Inflammatory macrophage treated with lipopolysaccharide for 1 hour (primary cell): ENCODE measurements at places on chromosomes 16 and 17.

DNA sequence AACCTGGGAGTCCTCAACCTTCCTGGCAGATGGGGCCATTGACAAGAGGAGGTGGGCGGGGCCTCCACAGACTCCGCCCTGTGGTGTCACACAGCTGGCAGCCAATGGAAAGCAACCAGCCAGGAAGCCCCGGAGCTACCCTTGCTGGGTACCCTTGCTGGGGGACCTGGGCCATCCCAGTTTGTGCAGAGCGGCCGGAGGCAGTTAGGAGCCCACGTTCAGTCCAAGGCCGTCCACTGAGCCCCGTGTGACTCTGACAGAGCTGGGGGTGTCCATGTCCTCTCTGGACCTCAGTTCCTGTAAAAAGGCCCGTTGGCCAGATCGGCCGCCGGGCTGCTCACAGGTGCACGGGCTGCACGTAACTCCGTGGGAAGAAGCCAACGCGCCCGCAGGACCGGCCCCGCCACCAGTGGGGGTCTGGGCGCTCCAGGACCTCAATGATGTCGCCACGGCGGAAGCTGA lies 17.1 kb upstream of the FAM83G start:
- DNase-seq: peak; percentile 5

DNA sequence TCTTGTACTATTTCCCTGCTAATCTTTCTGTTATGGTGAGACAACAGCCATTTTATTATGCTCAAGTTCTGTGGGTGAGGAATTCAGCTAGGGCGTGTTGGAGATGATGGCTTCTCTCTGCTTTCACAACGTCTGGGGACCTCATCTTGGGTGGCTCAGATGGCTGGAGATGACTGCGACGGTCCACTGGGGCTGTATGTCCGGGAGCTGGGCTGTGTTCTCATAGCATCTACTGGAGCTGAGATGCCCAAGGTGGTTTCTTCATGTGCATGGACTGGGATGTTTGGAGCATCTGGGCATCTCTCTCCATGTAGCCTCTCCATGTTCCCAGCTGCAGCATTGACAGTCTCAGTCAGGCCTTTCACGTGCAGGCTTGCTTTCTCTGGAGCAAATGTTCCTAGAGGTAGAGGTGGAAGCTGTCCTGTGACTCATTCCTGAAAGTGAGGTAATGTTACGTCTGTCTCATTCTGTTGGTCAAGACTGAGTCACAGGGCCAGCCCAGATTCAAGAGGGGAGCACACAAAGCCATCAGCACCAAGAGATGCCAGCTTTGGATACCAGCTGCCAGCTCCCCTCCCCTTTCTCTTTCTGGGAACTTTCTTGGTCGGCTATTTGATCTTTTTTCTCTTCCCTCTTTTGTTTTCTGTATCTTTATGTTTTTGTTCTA lies 96.2 kb downstream of the RAP1GAP2 start:
- peak; percentile 15 for DNase-seq

GRCh38 chr17:37737971-37738370 lies 6.9 kb downstream of the HNF1B start:
- no peak for DNase-seq

DNA sequence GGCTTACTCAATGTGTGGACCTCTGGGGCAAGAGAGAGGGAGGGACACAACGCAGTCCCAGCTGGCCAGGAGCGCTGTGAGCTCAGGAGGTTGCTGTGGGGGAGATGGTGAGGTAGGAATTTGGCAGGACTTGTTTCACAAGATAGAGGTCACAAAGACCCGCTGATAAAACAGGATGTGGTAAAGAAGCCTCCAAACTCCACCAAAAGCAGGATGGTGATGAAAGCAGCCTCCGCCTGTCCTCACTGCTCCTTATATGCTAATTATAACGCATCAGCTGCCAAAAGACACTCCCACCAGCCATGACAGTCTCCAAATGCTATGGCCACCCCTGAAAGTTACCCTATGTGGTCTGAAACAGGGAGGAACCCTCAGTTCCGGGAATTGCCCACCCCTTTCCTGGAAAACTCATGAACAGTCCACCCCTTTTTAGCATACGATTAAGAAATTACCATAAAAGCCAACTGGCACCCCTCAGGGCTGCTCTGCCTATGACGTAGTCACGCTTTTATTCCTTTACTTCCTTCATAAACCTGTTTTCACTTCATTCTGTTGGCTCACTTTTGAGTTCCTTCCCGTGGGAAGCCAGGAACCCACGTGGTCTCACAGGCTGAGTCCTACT lies 5.3 kb upstream of the EIF4A3 start:
- peak; percentile 9 for DNase-seq

GRCh38 chr16:19393226-19394111 lies 24.2 kb upstream of the TMC5 start:
- DNase-seq: no peak

DNA sequence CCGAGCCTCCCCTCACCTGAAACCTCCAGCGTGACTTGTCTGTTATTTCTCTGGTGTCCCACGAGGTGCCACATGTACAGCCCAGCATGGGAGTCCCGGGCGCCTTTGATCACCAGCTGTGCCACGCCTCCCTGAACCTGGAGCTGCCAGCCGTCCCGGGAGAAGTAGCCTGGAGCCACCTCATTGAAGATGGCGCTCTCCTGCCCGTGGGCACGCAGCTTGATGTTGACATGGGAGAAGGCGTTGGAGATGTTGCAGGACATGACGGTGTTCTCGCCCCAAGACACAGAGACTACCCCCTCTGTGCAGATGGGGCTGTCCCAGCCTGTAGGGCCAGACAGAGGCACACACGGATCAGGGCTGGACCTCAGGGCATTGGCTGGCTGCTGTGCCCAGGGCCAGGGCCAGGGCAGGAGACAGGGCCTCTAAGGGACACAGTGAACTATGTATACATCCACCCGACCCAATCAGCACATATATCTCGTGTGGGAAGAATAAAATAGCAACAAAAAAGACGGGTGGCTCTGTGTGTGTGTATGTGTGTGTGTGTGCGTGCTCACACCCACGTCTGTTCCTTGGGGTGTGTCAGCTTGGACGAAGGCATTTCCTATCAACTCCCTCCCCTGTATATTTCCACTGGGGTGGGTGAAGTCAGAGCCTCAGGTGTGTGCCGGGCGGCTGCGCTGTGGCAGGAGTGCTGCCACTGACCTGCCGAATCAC lies 7.3 kb upstream of the CD7 start:
- DNase-seq: no peak

DNA sequence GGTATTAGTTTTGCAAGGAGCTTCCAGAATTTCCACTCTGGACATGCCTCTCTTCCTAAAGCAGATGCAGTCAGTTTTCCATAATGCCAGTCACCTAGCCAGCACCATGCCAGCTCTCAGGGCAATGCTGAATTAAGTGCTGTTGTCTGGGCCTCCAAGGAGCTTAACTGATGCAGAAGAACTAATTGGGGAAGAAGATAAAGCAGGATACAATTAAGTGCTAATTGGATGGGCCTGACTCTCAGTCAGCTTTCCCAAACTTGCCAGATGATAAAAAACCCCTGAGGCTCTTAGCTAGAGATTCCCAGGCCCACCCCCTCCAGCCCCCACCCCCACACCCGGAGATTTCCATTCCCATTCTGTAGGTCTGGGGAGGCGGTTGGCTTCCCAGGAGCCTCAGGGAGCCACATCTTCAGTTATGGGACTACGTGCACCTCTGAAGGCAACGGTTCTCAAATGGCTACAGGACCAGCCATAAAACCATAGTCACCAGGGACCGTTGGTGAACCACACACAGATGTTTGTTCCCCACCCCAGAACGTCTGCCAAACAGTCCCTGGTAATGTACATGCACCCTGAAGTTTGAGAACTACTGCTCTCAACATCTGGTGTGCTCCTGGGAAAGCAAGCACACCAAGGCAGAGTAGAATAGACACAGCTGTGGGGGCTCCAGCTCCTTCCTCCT lies 499.1 kb upstream of the CDH5 start:
- DNase-seq: no peak

DNA sequence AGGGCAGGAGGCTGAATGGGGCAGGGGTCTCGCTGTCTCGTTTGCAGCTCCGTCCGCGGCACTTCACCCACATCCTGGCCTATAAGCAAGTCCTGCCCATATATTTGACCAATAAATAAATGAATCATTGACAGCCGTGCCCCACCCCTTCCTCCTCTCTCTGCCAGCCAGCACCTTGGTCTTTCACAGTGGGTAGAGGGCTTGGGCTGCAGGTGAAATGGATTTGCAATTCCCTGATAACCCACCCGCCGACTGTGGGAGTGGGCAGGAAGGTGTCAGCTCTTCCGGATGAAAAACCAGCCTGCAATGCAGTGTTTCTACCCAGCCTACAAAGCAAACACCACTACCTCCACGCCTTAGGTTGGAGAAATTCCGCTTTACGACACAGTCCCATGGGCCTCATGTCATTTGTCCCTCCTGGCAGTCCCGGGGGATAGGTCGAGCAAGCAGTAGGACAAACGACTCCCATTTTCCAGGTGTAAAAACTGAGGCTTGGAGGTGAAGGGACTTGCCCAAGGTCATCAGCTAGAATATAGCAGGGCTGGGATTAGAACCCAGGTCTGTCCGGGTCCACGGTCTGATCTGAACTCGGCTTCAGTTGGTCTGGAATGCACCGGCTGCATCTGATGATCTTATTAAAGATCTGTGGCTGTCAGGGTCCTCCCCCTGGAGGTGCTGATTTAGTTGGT lies 79.0 kb downstream of the ABCC1 start:
- no peak for DNase-seq

GRCh38 chr16:4217204-4218131 lies 24.4 kb downstream of the SRL start:
- no peak for DNase-seq

- no peak for DNase-seq
These were observed 48.5 kb downstream of the ARHGAP17 start for GRCh38 chr16:24966634-24967033.

- DNase-seq: no peak
These were observed 284.1 kb downstream of the C16orf95 start for GRCh38 chr16:87033021-87033471.

DNA sequence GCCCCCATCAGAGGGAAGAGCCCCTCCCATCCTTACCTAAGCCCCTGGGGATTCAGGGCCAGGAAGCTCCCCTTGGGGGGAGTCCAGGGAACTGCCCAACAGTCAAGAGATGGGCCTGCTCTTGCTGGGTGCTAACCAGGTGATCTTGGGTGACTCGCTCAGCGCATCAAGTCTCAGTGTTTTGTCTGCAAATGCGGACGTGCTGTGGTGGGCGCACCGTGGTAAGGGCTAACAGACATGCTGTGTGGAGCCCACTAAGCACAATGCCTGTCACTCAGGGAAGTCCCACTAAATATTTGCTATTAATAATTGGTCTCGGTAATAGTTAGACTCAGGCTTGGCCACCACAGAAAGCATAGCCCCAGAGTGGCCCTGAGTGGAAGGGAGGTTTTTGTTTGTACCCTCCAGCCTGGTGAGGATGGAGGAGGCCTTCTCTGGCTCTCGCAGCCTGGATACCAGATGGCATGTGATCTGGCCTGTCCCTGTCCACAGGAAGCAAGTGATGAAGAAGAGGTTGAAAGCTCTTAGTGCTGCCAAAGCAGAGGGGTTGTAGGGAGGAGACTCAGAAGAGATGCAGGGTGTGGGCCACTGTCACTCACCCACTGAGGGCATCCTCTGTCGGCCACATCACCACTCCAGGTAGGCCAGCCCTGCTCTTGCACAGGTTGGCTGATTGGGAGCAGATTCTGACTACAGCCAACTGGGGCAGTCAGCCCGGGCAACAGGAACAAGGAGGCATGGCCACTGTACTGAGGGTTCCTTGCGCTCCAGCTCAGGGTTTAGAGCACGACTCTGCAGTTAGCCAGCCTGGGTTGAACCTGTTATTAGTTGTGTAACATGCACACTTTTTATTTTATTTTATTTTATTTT lies 69.8 kb upstream of the KSR1 start:
- no peak for DNase-seq

- DNase-seq: peak; percentile 17
These were observed 12.1 kb downstream of the CMTM3 start for GRCh38 chr16:66616592-66616991.

DNA sequence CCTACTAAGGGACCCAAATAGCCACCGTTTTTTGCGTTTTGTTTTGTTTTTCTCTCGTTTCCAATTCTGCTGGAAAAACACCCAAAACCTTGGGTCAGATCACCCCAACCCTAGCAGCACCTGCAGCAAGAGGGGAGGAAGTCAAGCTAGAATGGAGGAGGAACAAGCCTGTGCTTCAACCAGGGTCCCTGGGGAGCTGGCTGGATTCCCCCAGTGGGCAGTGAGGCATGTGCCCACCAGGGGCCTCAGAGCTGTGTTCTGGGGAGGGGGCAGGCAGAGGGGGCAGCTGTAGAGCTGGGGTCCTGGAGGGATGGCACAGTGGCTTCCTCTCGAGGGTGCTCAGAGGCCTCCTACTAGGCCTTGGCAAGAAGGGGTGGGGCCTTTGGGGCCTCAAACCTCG lies 6.5 kb downstream of the CD79B start:
- DNase-seq: no peak

- DNase-seq: no peak
These were observed 178.2 kb upstream of the RPH3AL start for GRCh38 chr17:530851-531250.

- DNase-seq: no peak
These were observed 43.9 kb upstream of the KIFC3 start for GRCh38 chr16:57846078-57846697.

DNA sequence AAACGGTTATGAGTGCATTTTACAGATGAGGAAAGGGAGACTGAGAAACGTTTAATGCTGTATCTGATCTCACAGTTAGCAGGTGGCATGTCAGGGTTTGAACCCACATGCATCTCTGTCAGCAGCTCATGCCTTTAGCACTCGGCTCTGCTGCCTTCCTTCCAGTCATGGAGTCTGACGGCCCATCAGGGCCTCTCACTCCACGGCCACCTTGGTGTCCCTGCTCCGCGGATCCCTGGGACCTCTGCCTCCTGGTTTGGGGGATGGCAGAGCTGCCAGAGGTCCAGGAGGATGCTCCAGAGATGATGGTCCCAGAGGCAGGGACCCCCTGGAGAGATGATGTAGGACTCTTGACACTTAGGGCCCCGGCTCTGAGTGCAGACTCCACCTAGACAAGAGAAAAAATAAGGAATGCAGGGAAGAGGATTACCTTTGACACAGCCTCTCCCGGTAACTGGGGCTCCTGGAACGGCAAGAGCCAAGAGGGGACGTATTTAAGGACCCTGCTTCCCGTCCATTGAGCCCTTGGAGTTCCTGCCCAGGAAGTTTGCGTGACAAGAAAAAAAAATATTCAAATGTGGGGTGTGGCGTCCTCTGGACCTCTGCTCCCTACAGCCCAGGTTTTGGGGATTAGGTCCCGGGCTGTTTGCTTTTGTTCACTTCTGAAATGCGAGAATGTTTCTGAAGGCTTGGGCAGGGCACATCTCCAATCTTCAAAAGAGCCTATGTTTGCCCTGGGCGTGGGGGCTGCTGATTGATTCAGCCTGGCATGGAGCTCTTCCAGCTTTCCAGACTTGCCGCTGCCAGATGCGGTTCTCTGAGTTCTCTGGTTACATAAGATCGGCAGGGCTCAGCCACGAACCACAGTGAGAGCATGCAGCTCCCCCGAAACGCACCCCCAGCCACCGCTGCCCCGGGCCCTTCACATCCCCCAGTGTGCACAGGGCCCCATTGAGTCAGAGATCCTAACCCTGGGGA lies at the start of gene ALDH3A1:
Gene ALDH3A1, minus strand, starts transcription at position 470 of the 978 bp plus-strand sequence. CDS start 3,169 bp downstream, outside the sequence.
- no peak for DNase-seq
